ENCODE measurements at places on chromosomes 1 and 21.

DNA sequence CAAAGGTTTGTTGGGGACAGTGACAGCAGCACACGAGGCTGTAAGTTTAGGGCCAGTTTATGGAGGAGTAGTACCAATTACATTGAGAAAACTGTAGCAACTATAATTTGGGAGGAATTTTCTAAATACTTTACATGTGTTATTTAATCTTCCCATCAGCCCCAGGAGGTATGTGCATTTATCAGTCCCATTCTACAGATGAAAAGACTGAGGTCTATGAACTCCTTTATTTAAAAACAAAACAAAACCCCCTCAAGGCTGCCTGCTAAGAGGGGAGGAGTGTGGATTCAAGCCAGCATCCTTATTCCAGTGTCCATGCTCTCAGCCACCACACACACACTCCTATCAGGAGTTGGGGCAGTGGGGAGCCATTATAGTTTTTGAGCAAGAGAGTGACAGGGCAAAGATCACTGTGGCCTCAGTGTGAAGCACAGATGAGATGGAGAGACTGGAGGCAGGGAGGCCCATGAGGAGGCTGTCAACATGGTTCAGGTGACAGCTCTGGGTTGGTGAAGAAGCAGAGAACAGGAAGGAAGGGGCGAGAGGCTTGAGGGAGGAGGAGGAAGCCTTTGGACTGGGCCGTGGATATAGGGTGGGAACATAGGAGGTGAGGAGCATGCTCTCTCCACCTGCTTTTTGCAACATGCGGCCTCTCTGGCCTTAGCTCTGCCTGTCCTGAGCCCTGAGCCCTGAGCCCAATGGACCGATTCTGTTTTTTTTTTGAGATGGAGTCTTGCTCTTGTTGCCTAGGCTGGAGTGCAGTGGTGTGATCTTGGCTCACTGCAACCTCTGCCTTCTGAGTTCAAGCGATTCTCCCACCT is 9.7 kb downstream of the TNFRSF1B start:
- DNase-seq, result no peak

- no peak for DNase-seq
Observed at GRCh38 chr1:64965366-64966157, 787 bp downstream of the JAK1 start.

DNA sequence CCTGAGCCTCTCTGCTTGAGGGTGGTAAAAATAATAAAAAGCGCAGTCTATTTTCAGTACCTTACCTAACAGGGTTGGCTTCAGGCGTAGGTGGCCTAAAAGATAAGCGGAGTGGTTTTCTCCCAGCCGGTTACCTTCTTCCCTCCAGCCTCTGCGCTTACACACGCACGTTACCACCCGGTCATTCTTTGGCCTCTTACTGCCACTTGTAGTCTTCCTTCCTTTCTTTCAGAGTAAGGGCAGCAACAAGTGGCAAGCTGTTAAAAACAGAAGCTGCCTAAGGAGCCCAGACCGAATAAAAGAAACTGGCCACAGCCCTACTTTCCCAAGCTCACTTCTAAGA is 35.4 kb downstream of the CLCA1 start:
- no peak for DNase-seq

GRCh38 chr1:175530183-175530582 is 213.2 kb downstream of the TNR start:
- DNase-seq, result no peak

- no peak for DNase-seq
Observed at GRCh38 chr1:65429806-65430205, 9.3 kb downstream of the LEPR start.

GRCh38 chr1:100759188-100759587 is 39.6 kb downstream of the VCAM1 start:
- no peak for DNase-seq

DNA sequence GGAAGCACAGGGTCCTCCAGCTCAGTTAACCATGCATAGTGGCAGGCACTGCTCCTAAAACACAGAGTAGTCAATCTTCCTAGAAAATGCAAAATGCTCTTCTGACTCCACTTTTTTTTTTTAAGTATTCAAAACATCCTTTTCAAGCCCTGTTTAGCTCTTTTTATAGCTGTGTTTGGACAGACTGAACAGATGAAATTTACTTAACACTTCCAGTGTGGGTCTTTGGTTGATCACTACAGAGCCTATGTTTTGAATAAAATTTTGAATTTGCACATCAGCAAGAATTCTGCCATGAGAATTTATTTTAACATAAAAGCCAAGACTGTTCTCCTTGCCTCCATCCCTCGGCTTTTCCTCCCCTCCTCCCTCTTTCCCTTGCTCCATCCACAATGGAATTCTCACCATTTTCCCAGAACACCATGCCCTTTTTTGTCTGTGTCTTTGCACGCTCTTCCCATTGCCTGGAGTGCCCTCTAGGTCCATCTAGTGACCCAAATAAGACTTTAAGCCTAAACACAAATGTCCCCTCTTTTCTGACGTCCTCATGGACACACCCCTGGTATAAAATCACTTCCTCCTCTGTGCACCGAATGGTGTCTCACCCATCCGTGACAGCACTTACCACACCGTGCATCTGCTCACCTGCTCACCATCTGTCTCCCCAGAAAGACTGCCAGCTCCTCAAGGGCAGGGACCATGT is 24.0 kb upstream of the CPT2 start:
- DNase-seq, result peak; percentile 33

DNA sequence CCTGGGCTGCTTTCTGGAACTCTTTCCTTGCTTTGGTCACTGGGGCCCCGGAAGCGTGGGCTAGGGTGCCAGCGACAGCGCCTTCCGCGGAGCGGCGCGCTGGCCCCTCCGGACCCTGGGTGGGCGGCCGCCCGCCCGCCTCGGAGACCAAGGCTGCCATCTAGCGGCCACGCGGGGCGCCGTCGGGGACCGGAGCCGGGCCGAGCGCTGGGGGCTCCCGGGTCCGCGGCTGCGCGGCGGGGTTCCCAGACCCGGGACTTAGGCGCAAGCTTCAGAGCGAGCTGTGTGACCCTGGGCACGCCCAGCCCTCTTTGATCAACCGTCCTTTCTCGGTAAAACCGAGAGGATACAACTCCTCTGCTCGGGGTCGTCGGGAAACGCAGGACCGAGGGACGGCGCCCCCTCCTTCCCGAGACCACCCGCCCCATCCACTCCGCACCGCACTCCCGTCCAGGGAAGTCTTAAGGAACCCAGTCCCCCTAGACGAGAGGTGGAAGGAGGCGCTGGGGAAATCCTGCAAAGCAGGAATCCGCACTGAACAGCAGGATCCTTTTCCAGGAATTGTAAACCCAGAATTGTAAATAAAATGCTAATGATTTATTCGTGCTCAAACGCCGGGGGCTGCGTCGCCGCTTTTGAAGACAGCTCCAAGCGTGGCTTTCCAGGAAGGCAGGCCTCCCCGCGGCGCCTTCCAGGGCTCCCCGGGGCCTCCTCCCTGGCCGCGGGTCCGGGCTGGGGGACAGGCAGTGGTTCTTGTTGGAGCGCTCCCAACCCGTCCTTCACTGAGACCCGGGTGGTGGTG is 41.2 kb downstream of the RRAGC start:
- no peak for DNase-seq

- DNase-seq, result no peak
Observed at GRCh38 chr1:36938819-36939218, 95.5 kb downstream of the GRIK3 start.

- DNase-seq, result no peak
Observed at GRCh38 chr1:27658951-27659496, 13.0 kb downstream of the IFI6 start.

GRCh38 chr1:184567637-184568036 is 180.8 kb downstream of the C1orf21 start:
- DNase-seq, result peak; percentile 1

DNA sequence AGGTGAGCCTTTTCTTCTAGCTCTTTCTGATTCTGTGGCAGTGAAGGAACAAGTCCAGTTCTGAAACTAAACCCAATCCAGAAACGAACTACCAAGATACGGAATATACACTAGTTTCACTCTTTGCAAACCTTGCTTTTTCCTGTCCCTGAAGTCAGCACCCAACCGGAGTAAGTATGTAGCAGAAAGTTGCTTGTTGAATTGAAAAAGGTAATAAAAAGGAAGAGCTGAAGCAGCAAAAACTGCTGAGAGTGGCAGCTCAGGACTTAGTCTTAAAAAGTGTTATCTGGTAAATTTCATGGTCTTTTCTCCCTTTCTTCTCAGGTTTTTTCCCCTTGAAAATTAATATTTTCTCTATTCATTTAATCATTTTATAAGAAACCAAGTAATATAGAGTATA is 9.4 kb upstream of the NT5C1A start:
- no peak for DNase-seq

DNA sequence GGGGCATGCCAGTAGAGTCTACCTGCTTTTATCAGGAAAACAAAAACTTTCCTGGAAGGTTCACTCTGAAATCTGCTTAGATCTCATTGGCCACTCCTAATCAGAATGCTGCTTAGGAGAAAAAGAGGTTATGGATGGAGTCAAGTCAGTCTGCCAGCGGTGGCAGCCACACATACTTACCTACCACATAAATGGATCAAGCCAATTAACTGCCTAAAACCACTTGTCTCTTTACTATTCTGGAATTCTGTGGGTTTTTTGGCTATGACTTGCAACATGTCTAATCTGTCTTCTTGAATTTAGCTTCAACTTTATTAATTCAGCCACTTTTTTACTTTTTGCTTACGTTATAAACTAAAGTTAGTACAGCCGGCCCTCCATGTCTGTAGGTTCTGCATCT is 140.2 kb upstream of the SERTAD4 start:
- DNase-seq, result no peak

DNA sequence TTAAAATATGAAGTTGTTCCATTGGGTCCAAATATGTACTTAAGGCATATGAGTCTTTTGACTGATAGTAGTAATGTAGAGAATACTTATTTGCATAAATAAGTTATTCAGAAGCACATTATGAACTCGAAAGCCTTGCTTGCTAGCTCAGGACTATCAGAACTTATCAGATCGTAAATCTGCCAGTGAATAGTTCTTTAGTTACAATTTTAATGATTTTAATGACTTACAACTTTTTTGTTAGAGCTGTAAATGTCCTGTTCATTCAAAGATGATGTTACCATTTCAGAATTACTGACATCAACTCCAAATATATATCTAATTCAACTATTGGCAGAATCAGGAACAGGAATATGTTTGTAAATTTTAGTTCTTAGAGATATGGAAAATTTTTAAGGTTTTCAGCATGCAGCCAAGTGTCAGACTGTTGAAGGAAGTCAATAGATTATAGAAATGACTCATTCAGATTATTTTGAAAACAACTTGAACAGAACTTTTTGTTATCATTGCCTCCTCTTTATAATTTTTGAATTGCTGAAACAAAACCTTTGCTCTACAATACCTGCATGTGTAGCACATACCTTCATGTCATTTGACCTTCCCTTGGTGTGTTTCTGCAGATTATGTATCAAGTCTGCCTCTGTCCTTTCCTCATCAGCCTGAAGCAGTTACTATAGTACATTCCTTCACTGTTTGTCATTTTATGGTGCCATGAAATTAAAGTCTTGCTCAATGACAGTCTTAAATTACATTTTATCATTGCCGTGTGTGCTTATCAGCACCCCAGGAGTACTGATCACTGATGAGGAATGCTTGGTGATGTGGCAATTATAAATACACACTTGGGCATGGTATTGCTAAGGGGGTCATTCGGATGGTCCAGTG is 44.9 kb downstream of the LRRC8D start:
- peak; percentile 61 for DNase-seq

DNA sequence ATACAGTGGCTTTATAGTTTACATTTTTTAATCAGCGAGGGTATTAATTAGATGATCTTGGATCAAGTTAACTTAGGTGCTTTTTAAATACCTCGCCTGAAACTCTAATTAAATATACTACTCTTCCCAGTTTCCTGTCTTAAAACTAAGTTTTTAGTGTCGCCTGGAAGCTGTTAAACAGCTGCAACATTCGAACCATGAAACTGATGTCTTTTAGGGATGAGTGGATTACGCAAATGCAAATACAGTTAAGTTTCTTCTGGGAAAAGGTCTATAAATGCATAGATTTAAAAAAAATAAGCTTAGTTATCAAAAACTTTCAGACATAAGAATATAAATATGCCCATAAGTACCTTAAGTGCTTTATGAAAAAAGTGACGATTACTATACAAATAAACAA is 228.3 kb downstream of the PTPRC start:
- no peak for DNase-seq

- DNase-seq, result no peak
Observed at GRCh38 chr1:154816369-154816768, 53.7 kb downstream of the KCNN3 start.

- no peak for DNase-seq
Observed at GRCh38 chr1:76300556-76300955, 226.0 kb downstream of the ST6GALNAC3 start.

DNA sequence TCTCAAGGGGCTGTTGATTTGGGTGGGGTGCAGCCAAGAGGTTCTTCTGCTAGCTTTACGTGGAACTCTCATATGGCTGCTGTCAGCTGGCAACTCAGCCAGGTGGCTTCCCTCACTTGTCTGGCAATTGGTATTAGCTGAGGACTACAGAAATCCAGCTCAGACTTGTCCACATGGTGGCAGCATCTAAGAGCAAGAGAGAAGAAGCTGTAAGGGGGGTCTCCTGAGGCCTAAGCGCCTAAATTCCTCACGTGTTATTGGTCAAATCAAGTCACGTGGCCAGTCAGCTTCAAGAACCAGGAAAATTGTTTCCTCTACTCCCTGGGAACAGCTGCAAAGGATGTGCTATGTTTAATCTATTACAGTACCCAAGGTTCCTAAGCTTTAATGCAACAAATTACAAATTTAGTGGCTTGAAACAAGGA is 4.2 kb upstream of the DYRK3 start:
- DNase-seq, result peak; percentile 67

- DNase-seq, result no peak
Observed at GRCh38 chr1:46303872-46304326, 401 bp downstream of the UQCRH start.

DNA sequence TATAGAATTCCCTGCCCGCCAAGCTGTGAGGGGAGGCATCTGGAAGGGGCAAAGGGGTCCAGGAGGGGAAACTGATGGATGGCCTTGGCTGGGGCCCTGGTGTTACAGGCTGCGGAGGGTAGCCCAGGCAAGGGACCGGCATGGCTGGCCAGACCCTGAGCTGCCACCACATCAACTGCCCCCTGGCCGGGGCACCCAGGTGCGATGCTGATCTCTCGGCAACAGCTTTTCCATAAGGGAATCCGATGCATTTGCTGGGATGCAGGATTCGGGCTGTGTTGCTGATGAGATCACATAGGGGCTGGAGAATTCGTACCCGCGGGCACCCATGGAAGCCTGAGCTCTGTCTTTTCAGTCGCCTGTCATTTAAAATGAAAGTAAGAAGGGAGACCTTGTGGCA is 73.7 kb downstream of the PRDM16 start:
- DNase-seq, result no peak

DNA sequence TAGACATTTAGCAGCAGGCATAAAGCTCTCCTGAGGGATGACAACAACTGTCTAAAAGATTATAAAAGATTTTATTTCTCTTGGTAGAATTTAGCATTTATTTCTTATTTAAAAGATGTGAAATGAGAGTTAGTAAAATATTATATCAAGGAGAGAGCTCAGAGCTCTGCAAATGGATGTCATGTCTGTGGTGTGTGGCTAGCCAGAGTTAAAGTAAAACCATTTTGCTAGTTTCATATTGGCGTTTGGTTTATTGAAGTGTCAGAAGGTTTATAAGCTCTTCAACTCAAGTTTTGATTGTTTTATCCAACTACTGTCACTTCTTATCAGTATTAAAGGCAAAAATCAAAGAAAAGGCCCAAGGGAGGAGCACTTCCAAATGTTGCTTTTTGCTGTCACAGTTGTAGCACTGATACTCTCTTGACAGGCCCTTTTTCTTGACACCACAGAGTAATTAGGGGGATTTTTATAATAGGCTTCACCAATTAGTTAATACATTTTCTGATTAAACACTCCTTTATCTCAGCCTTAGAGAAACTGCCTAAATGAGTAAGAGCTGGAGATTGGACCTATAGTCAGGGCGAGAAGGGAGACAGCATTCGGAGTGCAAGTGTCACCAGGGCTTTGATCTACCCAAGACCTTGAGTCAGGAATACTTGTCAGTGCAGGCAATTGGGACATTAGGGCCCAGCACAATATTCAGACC is 233.9 kb downstream of the PTBP2 start:
- no peak for DNase-seq
